CD4-positive, alpha-beta T cell treated with Interferon alpha-2 for 1 hour (primary cell): ENCODE measurements at places on chromosomes 16 and 17.

DNA sequence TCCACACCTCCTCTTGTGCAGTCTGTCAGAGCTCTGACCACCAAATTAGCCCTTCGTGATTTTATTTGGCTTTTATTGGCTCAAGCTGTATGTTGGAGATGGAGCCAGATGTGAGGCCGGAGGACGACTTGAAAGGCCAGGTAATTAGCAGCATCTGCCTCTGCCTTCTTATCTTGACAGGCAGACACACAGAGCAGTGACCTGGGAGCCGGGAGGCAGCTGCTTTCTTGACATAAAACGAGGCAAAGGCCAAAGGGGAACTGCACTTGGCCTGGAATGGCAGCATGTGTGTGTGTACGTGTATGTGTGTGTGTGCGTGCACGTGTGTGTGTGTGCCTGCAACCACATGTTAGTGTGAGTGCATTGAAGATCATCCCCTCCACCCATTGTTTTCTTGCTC lies 56.9 kb upstream of the BRD7 start:
- no peak for DNase-seq

GRCh38 chr17:30112794-30113193 lies 3.8 kb upstream of the NSRP1 start:
- DNase-seq, result no peak

DNA sequence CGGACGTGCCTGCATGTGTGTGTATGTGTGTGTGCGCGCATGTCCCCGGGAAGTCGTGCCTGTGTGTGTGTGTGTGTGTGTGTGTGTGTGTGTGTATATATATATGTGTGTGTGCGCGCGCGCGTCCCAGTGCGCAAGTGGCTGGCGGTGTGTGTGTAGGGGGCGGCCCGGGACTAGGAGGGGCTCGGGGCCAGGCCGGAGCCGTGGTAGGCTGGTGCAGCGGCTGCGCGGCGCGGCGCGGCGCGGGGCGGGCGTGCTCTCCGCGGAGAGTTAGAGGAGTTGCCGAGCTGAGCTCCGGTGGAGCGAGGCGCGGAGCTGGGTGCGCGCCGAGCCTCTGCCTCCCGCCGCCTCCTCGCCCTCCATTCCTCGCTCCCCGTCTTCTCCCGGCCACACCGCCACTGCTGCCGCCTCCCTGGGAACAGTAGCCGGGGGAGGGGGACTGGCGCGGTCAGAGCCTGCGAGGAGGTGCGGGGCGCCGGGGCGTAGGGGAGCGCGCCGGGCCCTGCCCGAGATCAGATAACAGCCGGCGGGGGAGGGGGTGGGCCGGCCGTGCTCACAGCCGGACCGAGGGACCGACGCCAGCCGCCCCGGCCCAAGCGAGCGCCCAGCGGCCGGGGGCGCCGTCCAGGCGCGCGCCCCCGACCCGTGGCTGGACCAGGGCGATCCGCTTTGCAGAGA lies at the start of gene KCNJ12:
Gene KCNJ12, plus strand, starts transcription at position 277 of the 678 bp plus-strand sequence. CDS start 38,986 bp downstream, outside the sequence.
- no peak for DNase-seq

- no peak for DNase-seq
These were observed 1.1 kb downstream of the ARL6IP1 start for GRCh38 chr16:18800293-18800692.

- peak; percentile 15 for DNase-seq
These were observed 611 bp upstream of the ANKRD40 start for GRCh38 chr17:50708050-50709000.

GRCh38 chr17:38463451-38463858 lies 35.2 kb downstream of the ARHGAP23 start:
- DNase-seq, result no peak

DNA sequence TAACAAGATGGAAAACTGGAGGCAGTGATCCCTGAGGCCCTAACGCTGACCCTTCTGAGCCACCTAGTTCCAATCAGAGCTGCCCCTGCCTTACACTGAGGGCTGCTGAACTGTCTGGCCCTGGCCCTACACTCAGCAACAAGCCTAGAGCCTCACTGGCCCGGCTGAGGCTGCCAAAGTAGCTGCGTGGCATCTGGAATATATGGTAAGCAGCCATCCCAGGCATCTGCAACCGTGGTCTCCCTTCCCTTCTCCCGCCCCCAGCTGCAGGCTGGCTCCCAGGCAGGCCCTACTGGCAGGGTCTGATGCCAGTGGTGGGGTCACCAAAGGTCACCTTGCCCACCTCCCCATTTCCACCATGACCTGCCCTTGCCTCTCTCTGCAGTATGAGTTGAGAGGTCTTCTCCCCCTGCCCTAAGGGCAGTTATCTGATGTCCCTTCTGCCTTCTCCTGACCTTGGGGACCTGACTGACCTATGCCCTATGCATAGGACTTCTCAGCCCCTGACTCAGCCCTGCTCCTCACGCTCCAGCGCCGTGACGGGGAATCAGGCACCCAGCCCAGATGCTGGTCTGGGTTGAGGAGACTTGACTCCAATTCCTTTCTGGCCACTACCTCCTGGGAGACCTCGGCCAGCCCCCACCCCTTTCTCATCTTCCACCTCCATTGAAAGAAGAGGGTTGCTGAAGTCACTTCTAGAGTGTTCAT lies 45.3 kb downstream of the CPNE2 start:
- DNase-seq, result no peak

- DNase-seq, result no peak
These were observed 116.0 kb downstream of the RPTOR start for GRCh38 chr17:80660527-80661198.

DNA sequence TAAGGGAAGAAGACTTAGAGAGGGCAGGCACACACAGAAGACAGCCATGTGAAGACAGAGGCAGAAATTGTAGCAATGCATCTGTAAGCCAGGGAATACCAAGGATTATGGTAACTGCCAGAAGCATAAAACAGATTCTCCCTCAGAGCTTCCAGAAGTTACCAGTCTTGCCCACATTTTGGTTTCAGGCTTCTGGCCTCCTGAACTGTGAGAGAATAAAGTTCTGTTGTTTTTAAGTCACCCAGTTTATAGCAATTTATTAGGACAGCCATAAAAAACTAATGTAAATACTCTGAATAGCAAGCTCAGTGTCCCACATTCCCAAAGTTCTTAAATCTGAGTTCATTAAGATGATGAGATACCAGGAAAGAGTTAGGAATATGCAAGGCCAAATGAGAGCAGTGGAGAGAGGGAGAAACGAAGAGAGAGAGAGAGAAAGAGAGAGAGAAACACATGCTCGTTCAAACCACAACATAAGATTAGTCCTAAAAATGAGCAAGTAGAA lies 123.4 kb downstream of the HS3ST3A1 start:
- DNase-seq, result no peak

DNA sequence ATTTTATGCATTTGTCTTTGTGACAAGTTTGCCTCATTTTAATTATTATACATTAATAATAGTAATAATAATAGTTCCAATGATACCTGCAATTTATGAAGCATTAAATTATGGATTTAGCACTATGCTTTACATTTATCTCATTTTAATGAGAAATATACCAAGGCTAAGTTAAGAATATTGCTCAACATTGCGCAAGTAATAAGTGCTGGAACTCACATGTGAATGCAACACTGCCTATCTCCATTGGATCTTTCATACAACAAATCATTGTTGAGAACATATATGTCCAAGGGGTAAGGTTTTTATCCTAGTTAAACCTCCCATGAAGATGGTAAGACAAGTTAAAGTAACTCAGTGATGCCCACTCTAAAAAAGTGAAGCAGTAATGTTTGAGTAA lies 703.7 kb upstream of the SOX9 start:
- no peak for DNase-seq

DNA sequence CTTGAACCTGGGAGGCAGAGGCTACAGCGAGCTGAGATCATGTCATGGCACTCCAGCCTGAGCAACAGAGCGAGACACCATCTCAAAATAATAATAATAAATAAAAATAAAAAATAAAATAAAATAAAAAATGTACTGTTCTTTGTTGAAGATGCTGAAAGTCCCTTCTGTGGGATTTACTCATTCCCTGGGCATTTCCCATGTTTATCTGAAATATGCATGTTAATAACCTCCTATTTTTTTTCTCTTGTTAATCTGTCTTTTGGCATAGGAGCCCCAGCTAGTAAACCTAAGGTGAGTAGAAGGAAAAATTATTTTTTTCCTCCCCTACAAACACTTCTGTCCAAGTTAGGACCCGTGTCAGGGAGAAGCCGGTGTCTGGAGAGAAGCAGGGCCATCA lies 34.4 kb downstream of the TMEM92 start:
- DNase-seq, result no peak

DNA sequence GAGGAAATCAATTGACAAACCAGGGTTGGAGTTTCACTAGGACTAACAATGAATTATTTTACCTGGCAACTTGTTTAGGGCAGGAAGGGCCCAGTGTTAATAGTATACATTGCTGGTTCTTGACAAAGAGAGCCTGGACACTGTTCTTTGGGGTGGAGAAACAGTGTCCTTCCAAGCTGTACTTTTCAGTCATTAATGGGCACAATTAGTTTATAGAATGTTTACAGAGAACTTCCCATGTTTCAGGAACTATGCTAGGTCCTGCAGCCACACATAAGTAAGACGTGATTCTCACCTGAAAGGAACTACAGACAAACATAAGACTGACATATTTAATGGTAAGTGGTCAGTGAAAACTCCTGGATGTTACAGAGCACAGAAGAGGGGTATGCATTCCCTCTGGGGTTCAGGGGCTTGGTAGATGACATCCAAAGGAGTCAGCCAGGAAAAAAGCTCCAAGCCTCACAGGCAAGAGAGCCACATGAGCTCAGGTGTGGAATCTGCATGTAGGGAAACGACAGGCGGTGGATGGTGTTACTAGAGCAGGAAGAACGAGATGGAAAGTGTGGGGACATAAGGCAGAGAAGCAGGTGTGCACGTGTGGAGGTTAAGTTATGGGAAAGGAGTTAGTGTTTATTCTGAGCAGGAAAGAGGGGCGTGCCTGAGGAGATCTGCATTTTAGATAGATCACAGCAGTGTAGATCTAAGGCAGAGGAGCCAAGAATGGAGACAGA lies 3.8 kb upstream of the DYNLL2 start:
- no peak for DNase-seq

DNA sequence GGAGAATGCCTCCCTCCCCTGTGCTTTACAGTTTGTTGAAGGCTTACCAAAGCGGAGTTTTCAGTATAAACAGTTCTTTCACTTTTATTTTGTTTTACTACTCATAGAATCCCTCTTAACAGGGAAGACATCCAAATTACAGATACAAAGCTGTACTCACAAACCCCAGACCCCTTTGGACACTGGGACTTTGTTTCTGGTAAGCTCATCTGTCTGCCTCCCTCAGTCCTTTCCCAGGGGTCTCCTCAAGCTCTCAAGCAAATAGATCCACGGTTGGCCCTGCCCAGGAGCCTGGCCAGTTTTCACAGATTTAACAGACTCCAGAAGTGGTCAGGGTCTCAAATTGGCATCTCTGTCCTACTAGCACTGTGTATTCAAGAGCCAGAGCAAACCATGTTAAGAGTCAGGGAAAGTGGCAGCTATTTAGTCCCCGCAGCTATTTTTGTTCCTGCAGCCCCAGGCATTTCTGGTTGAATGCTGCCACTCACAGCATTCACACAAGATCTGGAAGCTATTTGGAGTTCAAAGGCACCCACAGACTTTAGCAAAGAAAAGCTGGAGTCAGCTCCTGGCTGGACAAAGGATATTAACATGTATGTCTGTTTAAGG lies 54.2 kb downstream of the TMEM100 start:
- DNase-seq, result no peak

DNA sequence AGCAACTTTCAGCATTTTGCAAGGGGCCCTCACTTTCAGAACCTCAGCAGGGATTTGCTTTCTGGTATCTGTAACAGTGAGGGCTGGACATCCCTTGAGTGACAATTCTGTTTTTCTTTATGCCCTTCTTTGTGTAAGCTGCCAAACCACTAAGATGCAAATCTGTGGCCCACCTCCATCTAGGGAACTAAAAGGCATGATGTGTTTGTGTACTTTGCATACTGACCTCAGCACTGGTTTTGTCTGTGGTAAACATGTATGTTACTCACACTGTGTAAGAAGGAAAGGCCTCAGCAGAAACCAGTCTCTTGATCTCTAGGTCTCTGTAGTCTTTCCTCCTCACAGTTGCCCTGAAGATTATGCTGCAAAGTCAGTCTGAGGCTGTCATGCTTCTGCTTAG lies 396.6 kb upstream of the DYNLRB2 start:
- DNase-seq, result no peak
